GM23338 (cell line): ENCODE measurements at places on chromosomes 7 and 10. TPM values are rescaled to one million over a fixed set of nuclear protein-coding genes. Genes with fewer than 3 reads are reported as not detected.

The C10orf53 gene
- not detected in 2 replicates for total RNA-seq

DNA sequence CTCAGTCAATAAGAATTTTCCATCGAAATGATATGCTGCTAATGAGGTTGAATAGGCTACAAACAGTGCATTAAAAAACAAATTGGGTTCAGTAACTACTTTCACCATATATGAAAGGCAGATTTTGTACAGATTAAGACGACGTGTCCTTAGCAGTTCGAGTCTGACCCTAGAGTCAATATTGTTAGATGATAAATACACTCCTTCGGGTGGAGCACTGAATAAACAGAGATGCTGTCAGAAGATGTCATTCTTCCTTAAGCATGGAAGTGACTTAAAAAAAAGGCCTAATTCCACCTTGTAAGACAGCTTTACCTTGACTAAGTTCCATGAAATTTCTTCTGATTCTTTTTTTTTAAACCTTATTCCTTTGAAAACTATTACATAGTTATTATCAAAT is 5.8 kb upstream of the AGR2 start:
- no peaks in the 10 kb centered on the region for H3K27me3 ChIP-seq
- no peak overlapping the region for H3K4me3 ChIP-seq
- no peaks in the 10 kb centered on the region for H3K4me1 ChIP-seq
- H3K27ac ChIP-seq: no peak overlapping the region
- H3K36me3 ChIP-seq: no peaks in the 10 kb centered on the region
- DNase-seq: no peak

- H3K27ac ChIP-seq: no peak overlapping the region
- H3K4me3 ChIP-seq: no peak overlapping the region
- peaks cover 8% of the 10 kb centered on the region for H3K4me1 ChIP-seq
- no peaks in the 10 kb centered on the region for H3K36me3 ChIP-seq
- no peak for DNase-seq
These were observed 201.1 kb downstream of the BAMBI start for GRCh38 chr10:28878236-28878970.

The HMX2 gene
- total RNA-seq: 0.97 and 2.6 TPM in 2 replicates

The HABP2 gene
- not detected in 2 replicates for total RNA-seq

- no peaks in the 10 kb centered on the region for H3K27me3 ChIP-seq
- DNase-seq: no peak
- no peaks in the 10 kb centered on the region for H3K36me3 ChIP-seq
- H3K4me1 ChIP-seq: peaks cover 5% of the 10 kb centered on the region; the same call in 1 of the 2 replicates
- no peak overlapping the region for H3K27ac ChIP-seq
These were observed 58.1 kb downstream of the PRTFDC1 start for GRCh38 chr10:24894309-24894708.

DNA sequence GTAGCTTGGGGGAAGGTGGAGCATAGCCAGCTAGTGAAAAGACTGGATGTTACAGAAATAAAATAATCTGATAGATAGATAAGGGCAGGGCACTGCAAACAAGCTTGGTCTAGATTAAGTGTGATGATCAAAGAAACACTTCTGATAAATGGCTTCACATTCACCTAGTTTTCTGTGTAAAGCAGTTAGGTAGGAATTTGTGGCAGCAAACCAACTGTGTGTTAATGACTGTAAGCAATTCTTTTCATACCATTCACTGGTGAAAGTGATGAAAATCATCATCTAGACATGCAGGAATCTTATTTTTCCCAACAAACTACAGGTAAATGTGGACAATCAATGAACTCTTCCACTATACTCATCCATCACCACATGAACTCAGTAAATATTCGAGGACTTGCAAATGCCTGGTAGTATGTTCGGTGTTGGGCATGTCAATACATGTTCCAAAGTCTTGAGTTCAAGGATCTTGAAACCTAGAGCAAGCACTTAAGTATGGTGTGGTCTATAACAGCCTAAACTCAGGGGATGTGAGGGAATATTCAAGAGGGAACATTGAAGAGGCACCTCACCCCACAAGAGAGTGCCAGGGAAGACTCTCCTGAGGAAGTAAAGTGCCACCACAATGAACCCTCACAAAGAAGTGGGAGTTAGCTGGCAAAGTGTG is 20.5 kb downstream of the PON3 start:
- no peak overlapping the region for H3K4me3 ChIP-seq
- no peak overlapping the region for H3K27ac ChIP-seq
- no peaks in the 10 kb centered on the region for H3K4me1 ChIP-seq
- H3K27me3 ChIP-seq: no peaks in the 10 kb centered on the region
- no peak for DNase-seq

DNA sequence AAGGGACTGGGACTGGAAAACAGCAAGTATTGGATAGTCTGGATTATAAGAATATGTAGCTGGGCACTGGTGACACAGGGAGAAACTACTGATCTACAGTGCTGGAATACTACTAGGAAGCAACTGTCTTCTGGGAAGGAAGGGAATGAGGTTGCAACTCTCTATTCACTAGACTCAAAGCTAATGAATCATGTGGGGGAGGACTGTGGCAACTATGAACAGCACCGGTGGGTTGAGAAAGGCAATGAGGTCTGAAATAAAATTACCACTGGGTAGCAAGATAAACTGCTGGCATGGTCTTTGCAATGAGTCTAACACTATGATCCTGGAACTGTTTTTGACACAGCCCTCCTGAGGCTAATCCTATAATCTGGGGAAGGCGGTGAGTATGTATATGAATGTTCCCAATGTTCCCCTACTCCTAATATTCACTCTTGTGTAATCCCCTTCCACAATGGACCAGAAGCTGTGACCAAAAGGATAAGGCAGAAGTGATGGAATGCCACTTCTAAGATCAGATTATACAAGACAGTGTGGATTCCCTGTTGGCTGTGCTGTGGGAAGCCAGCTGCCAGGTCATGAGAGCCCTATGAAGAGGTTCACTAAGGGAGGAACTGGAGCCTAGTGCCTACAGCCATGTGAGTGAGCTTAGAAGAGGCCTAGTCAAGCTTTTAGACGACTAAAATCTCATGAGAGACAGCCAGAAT is 101.3 kb upstream of the DNAJB12 start:
- H3K36me3 ChIP-seq: no peaks in the 10 kb centered on the region
- H3K4me3 ChIP-seq: no peak overlapping the region
- H3K27me3 ChIP-seq: no peaks in the 10 kb centered on the region
- H3K4me1 ChIP-seq: no peaks in the 10 kb centered on the region
- no peak for DNase-seq

- H3K27ac ChIP-seq: no peak overlapping the region
- no peaks in the 10 kb centered on the region for H3K36me3 ChIP-seq
- no peaks in the 10 kb centered on the region for H3K4me1 ChIP-seq
These were observed 44.4 kb downstream of the JAKMIP3 start for GRCh38 chr10:132110111-132110521.

GRCh38 chr7:9889554-9889953 is 1084.1 kb upstream of the PHF14 start:
- no peak for DNase-seq
- H3K4me1 ChIP-seq: 0 out of 2 replicates have a peak, but pooled peaks cover 5% of the 10 kb centered on the region
- no peak overlapping the region for H3K27ac ChIP-seq
- no peaks in the 10 kb centered on the region for H3K36me3 ChIP-seq
- H3K27me3 ChIP-seq: no peaks in the 10 kb centered on the region

GRCh38 chr10:100413173-100413572 is 49.6 kb upstream of the WNT8B start:
- no peak overlapping the region for H3K4me3 ChIP-seq
- no peaks in the 10 kb centered on the region for H3K36me3 ChIP-seq
- H3K27me3 ChIP-seq: no peaks in the 10 kb centered on the region

The PDZD7 gene
- total RNA-seq: 1.7 and 2.3 TPM in 2 replicates

The GNAT3 gene
- total RNA-seq: not detected in 2 replicates

DNA sequence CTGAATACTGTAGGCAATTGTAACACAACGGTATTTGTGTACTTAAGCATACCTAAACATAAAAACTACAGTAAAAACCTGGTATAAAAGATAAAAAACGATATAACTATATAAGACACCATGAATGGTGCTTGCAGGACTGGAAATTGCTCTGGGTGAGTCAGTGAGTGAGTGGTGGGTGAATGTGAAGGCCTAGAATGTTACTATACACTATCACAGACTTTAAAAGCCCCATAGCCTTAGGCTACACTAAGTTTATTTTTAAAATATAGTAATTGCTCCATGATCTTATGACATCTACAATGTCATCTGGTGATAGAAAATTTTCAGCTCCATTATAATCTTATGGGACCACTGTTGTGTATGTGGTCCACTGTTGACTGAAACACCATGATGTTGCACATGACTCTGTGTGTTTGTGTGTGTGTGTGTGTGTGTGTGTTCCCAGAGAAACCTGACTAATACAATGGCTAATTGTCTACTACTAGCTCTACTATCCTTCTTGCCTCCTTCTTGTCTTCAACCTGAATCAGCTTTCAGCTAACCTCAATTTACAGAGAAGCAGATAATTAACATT is 27.6 kb upstream of the PRPF18 start:
- no peak for DNase-seq
- H3K4me3 ChIP-seq: no peak overlapping the region
- H3K27ac ChIP-seq: no peak overlapping the region
- no peaks in the 10 kb centered on the region for H3K4me1 ChIP-seq
- no peaks in the 10 kb centered on the region for H3K27me3 ChIP-seq

DNA sequence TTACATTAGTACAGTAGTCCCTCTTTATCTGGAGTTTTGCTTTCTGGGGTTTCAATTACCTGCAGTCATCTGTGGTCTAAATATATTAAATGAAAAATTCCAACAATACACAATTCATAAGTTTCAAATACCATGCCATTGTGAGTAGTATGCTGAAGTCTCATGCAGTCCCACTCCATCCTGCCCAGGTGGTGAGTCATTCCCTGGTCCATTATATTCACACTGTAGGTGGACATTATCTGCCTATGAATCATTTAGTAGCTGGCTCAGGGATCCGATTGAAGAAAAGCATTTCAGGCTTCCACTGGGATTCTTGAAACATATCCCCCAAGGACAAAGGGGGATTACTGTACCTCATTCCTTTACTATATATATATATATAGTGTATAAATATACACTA is 298.2 kb upstream of the GALNT17 start:
- H3K4me3 ChIP-seq: no peak overlapping the region
- H3K36me3 ChIP-seq: peaks cover 4% of the 10 kb centered on the region
- DNase-seq: no peak
